ENCODE measurements at places on chromosomes 5 and 9.

GRCh38 chr5:88861231-88861630 is 21.8 kb downstream of the MEF2C start:
- no peak for DNase-seq

- DNase-seq = no peak
Measured at GRCh38 chr5:159887050-159887449, 29.2 kb upstream of the ADRA1B start.

GRCh38 chr9:3951161-3951665 is 348.7 kb downstream of the GLIS3 start:
- no peak for DNase-seq

GRCh38 chr5:150590979-150591695 is 49.3 kb upstream of the SYNPO start:
- no peak for DNase-seq

DNA sequence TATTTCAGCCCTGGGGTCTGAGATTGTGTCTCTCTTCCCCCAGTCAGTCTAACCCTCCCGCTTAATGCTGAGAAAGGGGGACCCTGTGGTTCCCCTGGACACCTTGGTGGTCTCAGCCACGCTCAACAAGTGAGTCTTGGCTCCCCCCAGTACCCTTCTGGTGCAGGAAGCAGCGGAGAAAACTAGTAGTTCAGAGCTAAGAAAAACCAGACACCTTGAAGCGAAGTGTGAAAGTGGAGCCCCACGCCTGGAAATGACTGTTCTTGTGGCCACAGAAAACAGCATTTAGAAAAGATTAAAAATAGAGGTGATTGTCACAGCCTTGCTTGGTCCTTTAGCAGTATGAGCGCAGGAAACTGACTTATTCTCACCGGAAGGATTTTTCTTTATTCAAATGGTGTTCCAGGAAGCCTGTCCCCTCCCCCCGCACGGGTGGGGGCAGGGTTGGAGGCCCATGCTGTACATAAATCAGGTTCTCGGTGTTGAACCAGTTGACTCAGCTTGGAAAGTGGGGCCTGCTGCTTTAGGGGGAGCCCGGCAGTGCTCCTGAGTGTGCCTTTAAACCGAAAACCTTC is 8.1 kb downstream of the ARPC5L start:
- peak; percentile 53 for DNase-seq

DNA sequence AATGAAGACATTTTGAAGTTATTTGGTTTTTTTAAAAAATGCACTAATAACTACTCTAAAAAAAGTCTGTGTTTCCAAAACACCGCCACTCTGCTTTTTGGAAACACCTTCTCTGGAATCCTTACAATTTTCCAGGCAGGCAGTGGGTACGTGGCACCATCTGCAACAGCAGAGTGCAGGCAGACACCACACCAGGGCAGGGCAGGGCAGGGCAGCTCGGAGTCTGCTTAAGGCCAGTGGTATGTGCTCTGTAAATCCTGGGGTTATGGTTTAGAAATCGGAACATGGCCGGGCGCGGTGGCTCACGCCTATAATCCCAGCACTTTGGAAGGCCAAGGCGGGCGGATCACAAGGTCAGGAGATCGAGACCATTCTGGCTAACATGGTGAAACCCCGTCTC is 97.6 kb downstream of the TLE1 start:
- no peak for DNase-seq

- no peak for DNase-seq
Measured at GRCh38 chr5:174623433-174624019, 100.9 kb upstream of the MSX2 start.

DNA sequence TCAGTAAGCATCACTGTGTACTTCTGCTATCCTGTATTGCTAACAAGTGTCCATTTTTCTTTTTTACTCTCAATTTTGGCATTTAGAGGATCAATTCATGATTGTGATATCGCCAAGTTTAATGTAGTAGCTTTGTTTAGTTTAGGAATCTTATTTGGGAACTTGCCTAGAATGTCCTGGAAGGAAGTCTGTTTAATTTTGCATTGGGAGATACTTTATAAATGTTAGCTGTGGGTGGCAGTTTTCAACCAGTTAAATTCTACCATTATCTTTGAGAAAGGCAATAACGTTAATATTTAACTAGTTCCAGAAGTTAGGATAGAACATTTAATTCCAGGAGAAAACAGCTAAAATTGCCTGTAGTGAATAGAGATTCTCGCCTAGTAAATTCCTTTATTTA is 78.6 kb downstream of the PBX3 start:
- no peak for DNase-seq

- DNase-seq = no peak
Measured at GRCh38 chr5:174355995-174356394, 310.5 kb downstream of the NSG2 start.

GRCh38 chr5:21931116-21931515 is 922.0 kb downstream of the CDH12 start:
- DNase-seq = no peak

- DNase-seq = no peak
Measured at GRCh38 chr5:1288439-1289335, 6.2 kb downstream of the TERT start.

- DNase-seq = peak; percentile 33
Measured at GRCh38 chr9:123002754-123003153, 30.7 kb upstream of the GPR21 start.

GRCh38 chr5:151121665-151122064 is 35.9 kb downstream of the ANXA6 start:
- DNase-seq = no peak

GRCh38 chr5:62115014-62115413 is 191.0 kb upstream of the KIF2A start:
- DNase-seq = no peak

DNA sequence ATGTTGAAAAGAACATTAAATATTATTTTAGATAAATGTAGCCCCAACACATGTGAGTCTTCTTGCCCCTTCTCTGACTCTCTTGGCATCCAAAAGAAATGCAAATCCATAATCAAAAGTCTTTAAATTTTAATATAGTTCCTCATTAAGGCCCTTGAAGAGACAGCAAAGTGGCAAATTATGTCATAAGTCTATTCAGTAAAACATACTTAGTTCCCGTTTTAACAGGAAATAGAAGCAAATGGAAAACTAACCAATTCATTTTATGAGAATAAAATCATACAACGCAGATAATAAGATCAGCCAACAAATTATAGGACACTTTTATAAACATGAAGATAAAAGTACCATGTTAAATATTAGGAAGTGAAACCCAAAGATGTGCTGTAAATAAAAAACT is 20.1 kb upstream of the IFNB1 start:
- DNase-seq = no peak

DNA sequence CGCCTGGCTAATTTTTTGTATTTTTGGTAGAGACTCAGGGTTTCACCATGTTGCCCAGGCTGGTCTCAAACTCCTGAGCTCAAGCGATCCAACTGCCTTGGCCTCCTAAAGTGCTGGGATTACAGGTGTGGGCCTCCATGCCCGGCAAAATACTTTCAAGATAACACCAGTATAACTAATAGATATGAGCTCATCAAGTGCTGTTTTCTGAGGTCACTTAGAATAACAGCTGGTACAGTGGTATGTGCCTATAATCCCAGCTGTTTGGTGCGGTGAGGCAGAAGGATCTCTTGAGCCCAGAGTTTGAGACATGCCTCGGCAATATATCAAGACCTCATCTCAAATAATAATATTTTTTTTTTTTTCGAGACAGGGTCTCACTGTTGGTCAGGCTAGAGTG is 30.5 kb upstream of the CREBRF start:
- DNase-seq = no peak

DNA sequence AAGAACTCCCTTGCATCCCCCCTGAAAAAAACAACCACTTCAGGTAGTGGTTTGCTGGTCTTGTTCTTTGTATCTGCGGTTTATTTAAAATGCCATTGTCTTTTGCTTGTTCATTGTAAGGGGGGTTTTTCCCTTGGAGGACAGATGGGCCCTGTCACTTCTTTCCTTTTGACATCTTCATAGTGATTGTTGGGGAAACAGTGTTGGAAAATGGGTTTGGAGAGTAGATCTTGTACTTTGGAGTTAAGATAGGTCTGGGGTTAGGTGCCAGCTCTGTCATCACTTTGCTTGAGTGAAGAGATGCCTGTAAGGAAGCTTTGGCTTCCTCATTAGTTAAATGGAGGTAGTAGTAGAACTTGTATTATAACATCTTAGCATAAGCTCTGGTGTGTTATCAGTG is 112.4 kb downstream of the KDM4C start:
- DNase-seq = no peak

- no peak for DNase-seq
Measured at GRCh38 chr5:127014573-127014972, 15.8 kb downstream of the MARCHF3 start.

DNA sequence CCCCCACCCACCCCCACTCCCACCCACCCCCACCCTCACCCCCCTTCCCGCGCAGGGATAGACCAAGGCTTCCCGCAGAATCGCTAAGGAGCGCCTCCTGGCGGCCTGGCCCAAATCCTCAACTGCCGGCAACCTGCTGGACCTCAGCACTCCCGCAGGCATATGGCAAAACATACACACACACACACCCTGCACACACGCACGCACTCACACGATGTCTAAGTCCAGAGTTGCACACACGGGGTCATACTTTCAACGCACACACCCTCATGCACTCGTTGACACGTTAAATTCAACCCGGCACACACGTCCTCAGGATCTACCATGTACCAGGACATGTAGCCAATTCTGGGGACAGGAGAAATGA is 1.7 kb downstream of the CPLX2 start:
- DNase-seq = no peak

DNA sequence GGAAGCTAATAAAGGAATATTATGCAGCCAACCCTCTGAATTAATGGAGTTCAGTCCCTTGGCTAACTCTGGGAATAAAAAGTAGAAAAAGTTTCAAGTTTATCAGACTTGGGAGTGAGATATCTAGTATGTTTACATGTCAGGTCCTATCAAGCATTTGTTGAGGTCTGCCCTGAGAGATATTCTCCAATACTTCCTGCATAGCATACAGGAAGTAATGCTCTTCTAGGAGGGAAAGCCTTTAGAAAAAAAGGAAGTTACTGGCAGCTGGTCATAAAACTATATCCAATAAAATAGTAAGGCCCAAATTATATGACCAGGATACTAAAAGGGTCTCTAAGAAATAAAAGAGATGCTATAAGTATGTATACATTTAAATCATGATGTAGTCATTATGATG is 594.1 kb upstream of the FTMT start:
- peak; percentile 0 for DNase-seq

DNA sequence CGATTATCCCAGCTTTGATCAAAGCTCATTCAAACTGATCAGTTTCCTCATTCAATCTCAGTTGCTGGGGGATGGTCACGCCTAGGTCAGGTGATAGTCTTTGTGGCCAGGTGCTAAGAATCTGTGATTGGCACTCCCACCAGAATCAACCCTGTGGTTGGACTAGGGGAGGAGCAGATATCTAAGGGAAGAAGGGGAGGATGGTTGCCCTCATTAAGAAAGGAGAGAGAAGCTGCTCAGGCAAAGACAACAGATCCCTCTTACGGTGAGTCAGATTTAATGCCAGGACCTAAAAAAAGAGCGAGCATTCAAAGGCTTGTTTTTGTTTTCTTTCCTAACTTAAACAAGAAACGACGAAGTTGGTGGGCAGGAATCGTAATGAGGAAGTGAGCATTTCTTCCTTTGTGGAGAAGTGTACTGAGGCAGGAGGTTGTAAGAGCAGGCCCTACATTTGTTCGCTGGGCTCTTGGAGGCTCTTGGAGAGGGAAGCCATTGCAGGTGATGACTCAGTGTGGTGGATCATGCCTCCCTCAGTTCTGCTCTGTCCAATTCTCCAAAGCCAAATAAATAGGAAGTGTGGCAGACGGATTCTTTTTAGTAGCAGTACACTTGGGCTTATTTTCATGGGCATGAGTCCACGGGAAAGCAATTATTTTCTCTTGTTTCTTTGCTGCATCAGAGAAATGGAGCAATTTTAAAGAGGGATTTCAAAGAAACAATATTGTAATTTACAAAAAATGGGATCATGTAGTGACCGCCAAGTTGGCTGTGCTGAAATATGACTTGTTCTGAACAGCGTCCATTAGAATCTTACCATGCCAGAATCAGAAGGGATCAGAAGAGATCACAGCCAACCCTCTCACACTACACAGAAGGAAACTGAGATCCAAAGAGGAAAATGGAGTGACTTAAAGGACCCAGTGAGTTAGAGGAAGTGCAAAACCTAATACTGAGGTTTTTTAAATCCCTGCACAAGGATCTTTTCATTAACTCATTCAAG is 18.7 kb upstream of the TGFBR1 start:
- peak; percentile 37 for DNase-seq
